ENCODE measurements at places on chromosomes 2 and 18. TPM values are rescaled to one million over a fixed set of nuclear protein-coding genes. Genes with fewer than 3 reads are reported as not detected.

Gene IL36B
- total RNA-seq: not detected

Gene ING5
- 55.6 TPM for total RNA-seq

Gene FAHD2B
- 13.6 TPM for total RNA-seq

Gene MYO3B
- not detected for total RNA-seq

Gene SLC35F5
- total RNA-seq: 26.4 TPM

Gene SOX11
- total RNA-seq: not detected

Gene RAB17
- not detected for total RNA-seq

Gene DYNAP
- not detected for total RNA-seq

Gene LTBP1
- total RNA-seq: not detected

Gene NEU2
- total RNA-seq: not detected

Gene WNT6
- total RNA-seq: not detected

Gene EPB41L5
- 6.8 TPM for total RNA-seq

Gene TBC1D8
- total RNA-seq: 20.1 TPM

Gene CYP1B1
- total RNA-seq: 16.0 TPM

Gene PCARE
- total RNA-seq: not detected

Gene AOX1
- total RNA-seq: 0.13 TPM

Gene TUBB6
- total RNA-seq: 13.3 TPM

Gene GPC1
- total RNA-seq: 0.46 TPM

Gene HNRNPA3
- 151 TPM for total RNA-seq

Measured in naive thymus-derived CD4-positive, alpha-beta T cell (primary cell).